HCEC 1CT (cell line): ENCODE measurements at places on chromosomes 5 and 9.
A peak's percentile ranks its signal among the peaks of the same experiment; 100 is the strongest.

- DNase-seq = no peak
Measured at GRCh38 chr5:81633891-81634290, 117.0 kb downstream of the SSBP2 start.

- no peak for DNase-seq
Measured at GRCh38 chr9:14797435-14797834, 74.9 kb upstream of the CER1 start.

DNA sequence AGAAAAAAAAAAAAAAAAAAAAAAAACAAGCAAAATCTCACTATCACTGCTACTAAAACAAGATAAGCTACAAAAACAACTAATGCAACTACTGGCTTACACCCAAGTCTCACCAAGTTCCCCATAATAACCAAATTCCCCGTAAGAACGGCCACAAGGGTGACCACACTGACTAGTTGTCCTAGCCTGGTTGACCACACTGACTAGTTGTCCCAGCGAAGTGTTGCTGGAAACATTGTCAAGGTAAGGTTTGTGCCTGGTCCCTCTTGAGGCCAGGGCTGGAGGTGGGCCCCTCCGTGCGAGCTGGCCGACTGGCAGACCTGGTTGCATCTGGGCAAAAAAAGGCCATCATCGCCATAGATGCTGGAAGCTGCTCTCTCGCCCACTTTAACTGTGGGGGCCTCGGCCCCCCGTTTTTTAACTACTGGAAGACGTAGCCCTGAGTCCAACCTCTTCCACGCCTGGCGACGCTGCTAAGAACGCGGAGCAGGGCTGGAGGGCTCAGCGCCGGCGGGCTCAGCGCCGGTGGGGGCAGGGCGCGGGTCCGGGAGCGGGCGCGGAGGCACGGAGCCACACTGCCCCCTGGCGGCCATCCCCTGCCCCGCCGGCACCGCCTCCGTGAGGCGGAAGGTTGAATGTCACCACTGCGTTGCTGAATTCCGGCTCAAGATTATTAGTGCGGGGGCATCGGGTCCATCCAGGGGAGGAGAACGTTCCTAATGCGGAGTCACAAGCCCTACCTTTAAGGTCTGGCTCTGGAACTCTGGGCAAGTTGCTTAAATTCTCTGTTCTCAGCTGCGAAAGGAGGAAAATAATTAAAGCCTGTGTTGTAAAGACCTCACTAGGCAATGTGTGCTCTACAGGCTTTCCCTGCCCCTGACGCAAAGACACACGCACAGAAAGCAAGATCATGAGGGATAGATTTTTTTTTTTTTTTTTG lies 84.0 kb downstream of the HSD17B3 start:
- peak; percentile 51 for DNase-seq

DNA sequence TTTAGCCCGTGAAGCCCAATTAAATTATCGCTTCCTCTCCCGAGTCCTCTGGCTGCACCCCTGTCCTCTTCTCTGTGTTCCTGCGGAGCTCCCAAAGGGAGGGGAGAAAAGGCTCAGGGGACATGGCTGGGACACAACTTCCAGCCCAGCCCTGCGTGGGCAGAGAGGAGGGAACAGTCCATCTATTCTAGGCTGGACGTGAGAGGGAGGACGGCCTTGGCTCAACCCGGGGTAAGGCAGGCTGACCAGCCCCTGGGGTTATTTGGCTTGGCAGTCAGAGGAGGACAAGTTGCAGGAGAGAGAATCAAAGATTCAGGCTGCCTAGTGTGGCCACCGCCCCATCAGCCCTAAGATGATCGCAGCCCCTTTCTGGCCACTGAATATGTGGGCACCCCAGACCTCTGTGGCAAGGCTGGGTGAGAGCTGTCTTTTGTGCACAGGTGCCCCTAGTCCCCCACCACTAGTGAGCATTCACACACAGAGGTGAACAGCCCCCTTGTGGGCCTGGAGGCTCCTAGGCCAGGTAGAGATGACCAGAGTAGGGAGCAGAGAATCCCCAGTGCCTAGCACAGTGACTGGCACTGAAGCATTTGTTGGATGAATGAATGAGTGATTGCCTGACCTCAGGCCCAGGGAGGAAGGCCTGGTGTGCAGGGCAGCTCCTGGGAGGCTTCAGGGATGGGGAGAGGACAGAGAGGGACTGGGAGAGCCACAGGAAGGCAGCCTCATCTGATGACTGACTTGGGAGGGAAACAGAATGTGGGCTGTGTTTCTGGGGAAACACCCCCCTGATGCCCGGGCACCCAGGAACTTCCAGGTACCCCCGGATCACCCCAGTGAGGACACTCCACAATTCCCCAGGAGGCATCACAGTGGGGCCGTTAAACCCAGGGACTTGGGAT lies 133.9 kb downstream of the C9orf50 start:
- DNase-seq = no peak

- no peak for DNase-seq
Measured at GRCh38 chr9:114359801-114360200, 28.0 kb downstream of the AKNA start.

- DNase-seq = peak; percentile 15
Measured at GRCh38 chr9:114588210-114588609, 641 bp downstream of the ATP6V1G1 start.

- DNase-seq = peak; percentile 64
Measured at GRCh38 chr9:127539259-127539981, 72.7 kb upstream of the STXBP1 start.

GRCh38 chr9:126510564-126510963 lies 103.2 kb upstream of the LMX1B start:
- no peak for DNase-seq
